ENCODE measurements at places on chromosomes 3 and 15. TPM values are rescaled to one million over a fixed set of nuclear protein-coding genes. Genes with fewer than 3 reads are reported as not detected.
A peak's percentile ranks its signal among the peaks of the same experiment; 100 is the strongest.

DNA sequence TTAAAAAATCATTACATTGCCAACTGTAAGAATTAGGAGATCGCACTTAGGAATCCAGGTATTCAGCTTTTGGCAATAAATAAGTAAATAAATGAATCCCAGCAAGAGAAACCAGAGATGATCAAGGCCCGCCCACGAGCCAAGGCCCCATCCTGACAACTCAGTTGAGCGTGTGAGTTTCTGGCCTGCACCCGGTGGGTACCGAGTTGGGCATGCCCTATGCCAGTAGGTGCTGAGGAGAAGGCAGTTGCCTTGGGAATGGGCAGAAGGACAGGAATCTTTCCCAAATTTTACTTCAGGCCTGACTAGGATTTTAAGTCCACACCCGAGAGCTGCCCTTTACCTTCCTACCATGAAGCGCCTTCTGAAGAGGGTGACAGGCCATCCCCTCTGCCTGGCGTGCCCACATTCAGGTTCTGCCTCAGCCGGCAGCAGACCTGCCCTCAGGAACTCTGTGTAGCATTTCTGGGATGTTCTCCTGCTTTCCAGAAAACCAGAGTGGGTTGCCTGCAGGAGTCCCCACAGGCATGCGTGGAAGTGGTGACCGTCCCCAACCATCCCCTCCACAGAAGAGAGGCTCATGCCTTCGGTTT lies 99.3 kb upstream of the ALDH1A3 start:
- H3K27ac ChIP-seq = no peak overlapping the region
- DNase-seq = no peak
- no peak overlapping the region for H3K4me3 ChIP-seq
- no peaks in the 10 kb centered on the region for H3K27me3 ChIP-seq

GRCh38 chr15:78175330-78175729 lies 26.2 kb downstream of the IDH3A start:
- no peaks in the 10 kb centered on the region for H3K27me3 ChIP-seq
- no peak overlapping the region for H3K4me3 ChIP-seq
- H3K27ac ChIP-seq = no peak overlapping the region
- no peak for DNase-seq

DPPA2 gene
- total RNA-seq = not detected

GRCh38 chr15:52673312-52673711 lies 5.9 kb downstream of the ATOSA start:
- H3K4me1 ChIP-seq = peaks cover 20% of the 10 kb centered on the region
- DNase-seq = peak; percentile 42
- H3K27ac ChIP-seq = no peak overlapping the region
- H3K27me3 ChIP-seq = no peaks in the 10 kb centered on the region

- no peaks in the 10 kb centered on the region for H3K36me3 ChIP-seq
- peak overlapping the region; percentile 74 for H3K27ac ChIP-seq
Observed at GRCh38 chr3:38985581-38985980, 66.2 kb downstream of the SCN11A start.

CADPS gene
- not detected for total RNA-seq

GRCh38 chr3:49602877-49603411 lies 48.7 kb downstream of the BSN start:
- peak overlapping the region; percentile 31 for H3K27ac ChIP-seq
- no peaks in the 10 kb centered on the region for H3K36me3 ChIP-seq
- H3K27me3 ChIP-seq = no peaks in the 10 kb centered on the region

SPRED1 gene
- 39.7 TPM for total RNA-seq

GRCh38 chr3:170049146-170050000 lies 11.6 kb downstream of the GPR160 start:
- DNase-seq = peak; percentile 94
- no peaks in the 10 kb centered on the region for H3K27me3 ChIP-seq

- H3K4me1 ChIP-seq = no peaks in the 10 kb centered on the region
- no peak overlapping the region for H3K4me3 ChIP-seq
- DNase-seq = no peak
Observed at GRCh38 chr15:58686286-58686685, 63.2 kb downstream of the ADAM10 start.

- DNase-seq = no peak
- H3K27ac ChIP-seq = no peak overlapping the region
- H3K27me3 ChIP-seq = no peaks in the 10 kb centered on the region
- no peak overlapping the region for H3K4me3 ChIP-seq
- H3K4me1 ChIP-seq = no peaks in the 10 kb centered on the region
Observed at GRCh38 chr3:111781561-111782446, 77.3 kb upstream of the PHLDB2 start.

GRCh38 chr15:45393851-45394250 lies 15.5 kb upstream of the GATM start:
- H3K27me3 ChIP-seq = no peaks in the 10 kb centered on the region
- H3K4me3 ChIP-seq = no peak overlapping the region
- no peak overlapping the region for H3K27ac ChIP-seq
- peak; percentile 60 for DNase-seq
- H3K4me1 ChIP-seq = peaks cover 13% of the 10 kb centered on the region
- H3K36me3 ChIP-seq = no peaks in the 10 kb centered on the region

MESP2 gene
- 1.3 TPM for total RNA-seq

DNA sequence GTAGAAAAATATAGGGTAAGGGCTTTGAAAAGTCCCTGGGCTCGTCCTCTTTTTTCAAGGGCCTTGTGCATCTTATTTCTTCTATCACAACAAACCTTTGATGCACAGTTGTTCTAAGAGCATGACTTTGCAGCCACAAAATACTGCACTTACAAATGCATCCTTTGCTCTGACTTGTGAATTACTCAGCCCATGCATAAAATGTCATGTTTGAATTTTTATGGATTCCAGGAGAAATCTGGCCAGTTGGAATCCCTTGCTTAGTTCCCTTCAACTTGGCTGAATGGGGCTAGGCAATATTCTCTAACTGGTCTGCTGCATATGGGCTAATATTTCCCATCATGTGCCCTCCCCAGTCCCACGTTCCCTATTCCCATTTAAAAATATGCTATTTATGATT lies 523.9 kb upstream of the RGMA start:
- H3K27me3 ChIP-seq = peaks cover 11% of the 10 kb centered on the region
- no peak overlapping the region for H3K27ac ChIP-seq
- no peak overlapping the region for H3K4me3 ChIP-seq
- no peaks in the 10 kb centered on the region for H3K4me1 ChIP-seq
- H3K36me3 ChIP-seq = no peaks in the 10 kb centered on the region

- no peaks in the 10 kb centered on the region for H3K4me1 ChIP-seq
- no peak overlapping the region for H3K4me3 ChIP-seq
- no peaks in the 10 kb centered on the region for H3K27me3 ChIP-seq
- DNase-seq = no peak
Observed at GRCh38 chr3:161252143-161252542, 31.0 kb downstream of the NMD3 start.

Measured in PC-3 (cell line).